T-helper 17 cell (primary cell): ENCODE measurements at places on chromosomes 2 and 18.

DNA sequence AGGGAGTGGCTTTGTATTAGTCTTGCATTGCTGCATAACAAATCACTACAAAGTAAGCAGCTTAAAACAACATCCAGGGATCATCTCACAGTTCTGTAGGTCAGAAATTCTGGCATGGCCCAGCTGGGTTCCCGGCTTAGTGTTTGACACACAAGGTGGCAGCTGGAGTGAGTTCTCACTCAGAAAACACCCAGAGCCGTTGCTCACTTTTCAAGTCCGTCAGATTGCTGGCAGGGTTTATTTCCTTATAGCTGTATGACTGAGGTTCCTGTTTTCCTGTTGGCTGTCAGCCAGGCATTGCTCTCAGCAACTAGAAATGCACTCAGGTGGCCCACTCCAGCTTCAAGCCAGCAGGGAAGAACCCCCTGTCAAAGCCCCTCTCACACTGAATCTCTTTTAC is 324.1 kb downstream of the CCDC178 start:
- no peak for DNase-seq

DNA sequence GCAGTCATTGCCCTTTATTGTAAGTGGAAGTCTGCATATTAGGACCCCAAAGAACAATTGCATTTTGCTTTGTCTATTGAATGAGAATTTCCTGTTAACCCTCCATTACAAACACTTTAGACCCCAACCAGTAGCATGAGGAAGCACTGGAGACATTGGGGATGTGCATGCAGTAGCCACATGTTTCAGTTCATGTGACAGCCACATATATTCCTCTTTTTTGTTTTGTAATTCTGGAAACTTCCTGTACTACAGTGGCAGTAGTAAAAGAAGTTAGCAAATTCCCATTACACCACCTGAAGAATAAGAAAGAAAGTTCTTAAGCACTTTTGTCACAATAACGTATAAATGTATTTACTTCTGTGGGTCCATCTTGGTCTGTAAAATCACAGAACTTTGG is 281.1 kb upstream of the SLC14A2 start:
- no peak for DNase-seq

DNA sequence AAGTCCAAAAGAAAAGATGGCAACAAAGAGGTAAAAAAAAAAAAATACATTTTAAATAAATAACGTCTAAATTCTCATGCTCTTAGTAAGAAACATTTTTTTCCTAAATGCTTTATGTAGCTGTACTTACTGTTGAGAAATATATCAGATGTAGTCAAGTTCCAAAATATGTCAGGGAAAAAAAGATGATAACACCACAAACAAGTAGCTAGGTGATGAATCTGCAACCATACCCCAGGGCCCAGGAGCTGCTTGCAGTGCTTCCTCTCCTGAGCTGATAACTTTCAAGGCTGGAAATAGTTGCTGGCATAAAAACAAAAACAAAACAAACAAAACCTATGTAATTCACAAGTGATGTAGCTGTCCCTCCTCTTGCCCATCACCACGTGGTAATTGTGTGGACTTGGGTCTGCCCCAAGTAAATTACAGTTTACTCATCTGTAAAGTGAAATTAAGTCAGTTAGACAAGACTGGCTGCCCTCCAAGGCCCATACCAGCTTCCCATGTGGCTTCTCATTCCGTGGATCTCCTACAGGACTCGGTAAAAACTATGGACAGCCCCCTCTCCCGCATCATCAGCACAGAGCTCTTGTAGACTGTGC is 82.6 kb downstream of the SP100 start:
- no peak for DNase-seq

- no peak for DNase-seq
Observed at GRCh38 chr2:120456867-120457266, 110.9 kb downstream of the INHBB start.

DNA sequence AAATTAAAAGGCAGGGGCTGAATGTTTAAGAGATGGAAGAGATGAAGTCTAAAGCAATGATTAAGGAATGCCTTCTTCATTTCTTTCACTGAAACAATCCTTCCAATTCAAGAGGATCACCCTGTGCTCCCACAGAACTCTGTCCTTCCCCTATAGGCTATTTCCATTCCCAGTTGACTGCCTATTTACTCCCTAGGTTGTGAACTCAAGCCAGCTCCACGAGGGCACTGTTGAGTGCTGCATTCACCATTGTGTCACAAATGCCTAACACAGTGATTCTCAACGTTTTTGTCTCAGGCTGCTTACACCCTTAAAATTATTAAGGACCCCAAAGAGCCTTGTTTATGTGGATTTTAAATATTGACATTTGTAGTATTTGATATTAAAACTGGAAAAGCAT is 112.4 kb downstream of the AOX1 start:
- no peak for DNase-seq

GRCh38 chr2:189232759-189233406 is 53.3 kb upstream of the COL5A2 start:
- no peak for DNase-seq

GRCh38 chr2:102704531-102704930 is 57.3 kb upstream of the TMEM182 start:
- no peak for DNase-seq

GRCh38 chr18:76356666-76357065 is 138.4 kb downstream of the ZNF516 start:
- no peak for DNase-seq

DNA sequence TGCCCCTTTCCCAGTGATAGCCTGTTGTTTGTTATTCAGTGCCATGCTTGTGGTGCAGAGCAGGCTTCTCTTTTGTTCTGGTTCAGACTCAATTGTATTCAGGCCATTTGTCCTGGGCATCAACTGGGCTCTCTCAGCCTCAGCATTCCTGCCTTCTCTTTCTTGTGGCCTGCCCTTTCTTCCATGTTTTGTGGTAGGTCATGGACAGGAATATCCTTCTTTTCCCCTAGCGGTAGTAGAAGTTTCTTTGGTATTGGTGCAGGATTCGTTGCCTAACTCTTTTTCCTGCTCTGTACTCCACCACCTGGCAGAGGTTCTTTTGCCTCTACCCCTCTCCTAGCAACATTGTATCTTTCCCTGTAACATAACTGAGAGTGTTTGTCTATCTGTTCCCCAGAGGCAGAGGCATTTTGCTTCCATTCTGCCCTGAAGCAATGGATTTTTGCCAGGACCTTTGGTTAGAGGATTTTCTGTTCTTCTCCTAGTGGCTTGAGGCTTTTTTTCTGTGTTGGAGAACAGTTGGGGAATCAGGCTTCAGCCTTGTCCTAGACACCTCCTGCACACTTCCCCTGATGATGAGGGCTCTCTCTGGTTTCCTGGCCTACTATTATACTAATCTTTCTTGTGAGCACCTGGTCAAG is 68.5 kb downstream of the NCOA1 start:
- DNase-seq, result no peak

DNA sequence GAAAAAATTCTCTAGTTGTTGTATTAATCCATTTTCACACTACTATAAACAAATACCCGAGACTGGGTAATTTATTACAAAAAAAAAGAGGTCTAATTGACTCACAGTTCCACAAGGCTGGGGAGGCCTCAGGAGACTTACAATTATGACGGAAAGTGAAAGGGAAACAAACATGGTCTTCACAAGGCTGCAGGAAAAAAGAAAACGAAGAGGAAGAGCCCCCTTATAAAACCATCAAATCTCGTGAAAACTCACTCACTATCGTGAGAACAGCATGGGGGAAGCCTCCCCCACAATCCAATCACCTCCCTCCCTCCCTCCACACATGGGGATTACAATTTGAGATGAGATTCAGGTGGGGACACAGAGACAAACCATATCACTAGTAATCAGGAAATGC is 61.7 kb upstream of the SPTBN1 start:
- DNase-seq, result no peak

DNA sequence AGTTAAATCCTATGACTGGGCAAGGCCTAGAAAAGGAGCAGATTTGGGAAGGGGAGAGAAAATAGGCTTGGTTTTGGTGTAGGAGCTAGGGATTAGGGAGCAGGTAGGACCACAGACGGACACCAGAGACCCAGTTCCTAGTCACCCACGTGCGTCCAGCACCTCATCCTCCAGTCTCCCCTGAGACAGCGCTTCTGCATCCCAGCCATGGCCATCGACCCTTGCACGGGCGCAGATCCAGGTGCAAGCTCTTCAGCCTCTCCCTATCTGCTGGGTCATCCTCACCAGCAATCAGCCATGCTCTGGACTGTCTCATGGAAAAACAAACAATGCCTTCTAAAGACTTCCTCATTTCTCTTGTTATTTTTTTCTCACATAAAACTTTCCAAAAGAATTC is 246.8 kb upstream of the RAB6C start:
- no peak for DNase-seq

DNA sequence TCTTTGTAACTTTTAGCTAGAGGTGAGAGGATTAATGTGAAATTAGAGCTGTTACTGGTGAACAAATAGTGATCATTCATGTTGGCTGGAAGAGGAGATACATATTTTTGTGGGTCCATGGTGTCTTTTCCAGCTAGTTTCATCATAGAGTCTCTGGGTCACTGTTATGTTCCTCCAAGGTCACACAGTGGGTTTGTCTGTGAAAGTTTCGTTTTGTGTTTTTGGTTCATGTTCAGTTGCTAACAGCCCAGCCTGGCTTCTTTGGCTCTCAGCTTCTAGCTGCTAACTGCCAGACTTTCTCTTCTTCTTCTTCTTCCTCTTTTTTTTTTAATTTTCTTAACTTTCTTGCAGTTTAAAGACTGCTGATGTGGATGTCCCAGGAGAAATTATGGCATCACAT is 480.0 kb upstream of the SYT4 start:
- DNase-seq, result no peak

DNA sequence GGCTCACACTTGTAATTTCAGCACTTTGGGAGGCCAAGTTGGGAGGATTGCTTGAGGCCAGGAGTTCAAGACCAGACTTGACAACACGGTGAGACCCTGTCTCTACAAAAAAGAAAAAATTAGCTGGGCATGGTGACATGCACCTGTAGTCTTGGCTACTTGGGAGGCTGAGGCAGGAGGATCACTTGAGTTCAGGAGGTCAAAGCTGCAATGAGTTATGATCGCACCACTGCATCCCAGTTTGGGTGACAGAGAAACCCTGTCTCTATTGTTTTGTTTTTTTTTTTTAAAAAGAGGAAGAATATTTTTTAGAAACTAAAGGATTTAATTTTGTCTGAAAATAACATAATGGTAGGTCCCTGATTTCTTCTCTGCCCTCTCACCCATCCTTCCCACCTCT is 79.4 kb upstream of the TMEM200C start:
- DNase-seq, result no peak

DNA sequence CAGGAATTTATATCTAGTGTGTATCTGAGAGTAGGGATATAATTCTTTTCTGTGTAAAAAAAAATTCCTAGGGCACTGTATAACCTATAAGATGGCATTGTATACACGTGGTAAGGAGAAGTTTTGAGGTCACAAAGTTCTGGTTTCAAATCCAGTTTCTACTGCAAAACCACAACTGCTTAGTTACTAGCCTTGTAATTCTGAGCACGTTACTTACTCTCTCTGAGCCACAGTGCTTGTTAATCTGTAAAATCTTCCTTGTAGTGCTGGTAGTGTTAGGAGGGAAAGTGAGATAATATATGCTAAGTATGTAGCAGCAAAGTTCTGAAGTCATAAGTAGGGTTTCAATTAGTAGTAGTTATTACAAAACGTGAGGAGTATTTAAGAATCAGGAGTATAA is 175.4 kb downstream of the SATB2 start:
- no peak for DNase-seq

DNA sequence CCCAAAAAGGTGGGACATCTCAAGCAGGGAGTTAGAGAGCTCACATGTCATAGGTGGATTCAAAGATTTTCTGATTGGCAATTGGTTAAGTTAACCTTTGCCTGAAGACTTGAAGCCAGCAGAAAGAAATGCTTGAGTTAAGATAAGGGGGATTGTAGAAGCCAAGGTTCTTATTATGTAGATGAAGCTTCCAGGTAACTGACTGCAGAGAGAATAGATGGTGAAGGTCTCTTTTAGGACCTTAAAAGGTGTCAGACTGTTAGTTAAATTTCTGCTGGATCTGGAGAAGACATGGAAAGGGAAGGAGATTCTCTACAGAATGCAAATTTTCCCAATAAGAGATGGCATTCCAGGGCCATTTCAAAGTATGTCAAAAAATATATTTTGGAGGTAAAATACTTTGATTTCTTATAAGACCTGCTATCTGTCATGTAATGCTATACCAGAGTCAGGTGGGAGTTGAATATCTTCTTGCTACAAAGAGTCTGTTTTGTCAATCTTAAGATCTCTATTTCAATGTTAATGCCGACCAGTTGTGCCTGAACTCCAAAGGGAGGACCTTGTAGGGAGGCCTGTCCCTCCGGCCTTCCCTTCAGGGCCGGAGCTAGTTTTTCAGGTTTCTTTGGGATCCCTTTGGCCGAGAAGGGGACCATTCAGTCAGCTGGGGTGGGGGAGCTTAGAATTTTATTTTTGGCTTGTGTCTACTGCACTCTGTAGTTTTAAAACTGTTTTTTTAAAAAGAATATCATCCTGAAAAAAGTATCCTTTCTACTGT is 280.6 kb downstream of the PTGR3 start:
- no peak for DNase-seq

- no peak for DNase-seq
Observed at GRCh38 chr2:233349005-233349998, 5.0 kb upstream of the DGKD start.

DNA sequence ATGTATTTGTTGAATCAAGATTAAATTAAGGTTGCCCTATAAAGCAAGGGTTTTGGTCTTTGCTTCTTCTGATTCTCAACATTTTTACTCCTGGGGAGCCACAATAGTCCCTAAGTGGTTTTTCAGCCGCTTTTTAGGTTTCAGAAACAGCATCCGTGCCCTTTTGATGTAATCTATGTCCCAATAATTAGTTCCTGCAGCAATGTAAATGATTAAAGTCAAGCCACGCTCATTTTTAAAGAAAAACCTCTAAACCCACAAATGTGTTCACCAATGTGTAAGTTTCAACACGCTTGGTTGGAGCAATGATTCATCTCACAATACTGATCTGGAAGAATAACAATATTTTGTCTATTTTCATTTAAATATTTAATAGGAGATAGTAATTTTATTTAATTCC is 5.6 kb downstream of the ARL4C start:
- no peak for DNase-seq

DNA sequence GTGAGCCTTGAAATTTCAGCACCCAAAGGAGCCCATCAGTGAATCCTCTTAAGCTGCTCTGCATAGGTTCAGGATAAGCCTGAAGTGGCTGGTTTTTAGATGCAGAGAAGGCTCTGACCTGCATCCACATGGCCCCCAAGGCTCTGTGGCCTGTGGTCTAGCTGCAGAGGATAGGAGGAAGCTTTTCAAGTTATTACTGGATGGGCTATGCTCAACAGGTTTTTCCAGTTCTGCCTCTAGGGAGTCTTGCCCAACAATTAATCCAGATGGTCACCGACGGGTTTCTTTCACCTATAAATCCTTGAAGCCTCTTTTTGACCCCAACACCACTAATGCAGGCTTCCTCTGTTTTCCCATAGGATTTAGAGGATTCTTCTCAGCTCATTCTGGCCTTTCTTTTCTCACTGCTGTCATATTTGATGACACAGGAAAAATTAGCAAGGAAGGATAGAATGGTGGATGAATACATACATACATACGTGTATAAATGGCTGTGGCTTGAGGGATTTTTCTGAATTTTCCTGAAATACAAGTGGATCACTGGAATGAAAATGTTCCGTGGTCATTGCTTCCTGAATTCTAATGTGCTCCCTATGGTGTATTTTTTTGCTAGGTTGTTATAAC is 52.2 kb upstream of the BCL2L11 start:
- no peak for DNase-seq
